ENCODE measurements at places on chromosomes 16 and 17. TPM values are rescaled to one million over a fixed set of nuclear protein-coding genes. Genes with fewer than 3 reads are reported as not detected.

GRCh38 chr16:3645108-3645503, 9.4 kb upstream of the DNASE1 start:
- no peaks in the 10 kb centered on the region for H3K27me3 ChIP-seq
- H3K36me3 ChIP-seq: peaks cover 2% of the 10 kb centered on the region
- no peaks in the 10 kb centered on the region for H3K4me1 ChIP-seq
- H3K27ac ChIP-seq: no peak overlapping the region
- H3K4me3 ChIP-seq: no peak overlapping the region

- peaks cover 3% of the 10 kb centered on the region for H3K4me1 ChIP-seq
- DNase-seq: no peak
- H3K27ac ChIP-seq: no peak overlapping the region
- no peaks in the 10 kb centered on the region for H3K36me3 ChIP-seq
- no peak overlapping the region for H3K4me3 ChIP-seq
Measured at GRCh38 chr16:3935921-3936320, 55.4 kb upstream of the CREBBP start.

GRCh38 chr17:21002309-21003006, 40.4 kb downstream of the USP22 start:
- H3K27ac ChIP-seq: no peak overlapping the region
- no peak overlapping the region for H3K4me3 ChIP-seq
- DNase-seq: no peak
- peaks cover 25% of the 10 kb centered on the region for H3K4me1 ChIP-seq
- no peaks in the 10 kb centered on the region for H3K27me3 ChIP-seq
- H3K36me3 ChIP-seq: peaks cover 43% of the 10 kb centered on the region

GRCh38 chr17:80180192-80180591, 10.4 kb downstream of the CARD14 start:
- no peak overlapping the region for H3K4me3 ChIP-seq
- H3K27ac ChIP-seq: no peak overlapping the region
- no peak for DNase-seq
- no peaks in the 10 kb centered on the region for H3K4me1 ChIP-seq
- no peaks in the 10 kb centered on the region for H3K36me3 ChIP-seq

GRCh38 chr17:66775881-66776400, 59.0 kb upstream of the CACNG5 start:
- H3K27me3 ChIP-seq: no peaks in the 10 kb centered on the region
- H3K27ac ChIP-seq: no peak overlapping the region
- no peak overlapping the region for H3K4me3 ChIP-seq
- H3K36me3 ChIP-seq: peaks cover 31% of the 10 kb centered on the region

GRCh38 chr16:24206926-24207325, 49.2 kb upstream of the CACNG3 start:
- peaks cover 5% of the 10 kb centered on the region for H3K4me1 ChIP-seq
- DNase-seq: no peak
- no peak overlapping the region for H3K4me3 ChIP-seq
- H3K36me3 ChIP-seq: peaks cover 35% of the 10 kb centered on the region
- H3K27ac ChIP-seq: no peak overlapping the region

Gene ADAP2
- 1.0 TPM for total RNA-seq

Gene CTRL
- 2.9 TPM for total RNA-seq

Gene ERN2
- total RNA-seq: not detected
